Stimulated activated CD8-positive, alpha-beta memory T cell treated with anti-CD3 and anti-CD28 coated beads, Interleukin-2, amount 100 ng/mL, for 48 hours (primary cell): ENCODE measurements at places on chromosomes 3 and 15.

- no peak for DNase-seq
These were observed 45.8 kb downstream of the PDE8A start for GRCh38 chr15:85027421-85027820.

GRCh38 chr3:22115581-22115980, 364.6 kb upstream of the ZNF385D start:
- DNase-seq, result no peak

DNA sequence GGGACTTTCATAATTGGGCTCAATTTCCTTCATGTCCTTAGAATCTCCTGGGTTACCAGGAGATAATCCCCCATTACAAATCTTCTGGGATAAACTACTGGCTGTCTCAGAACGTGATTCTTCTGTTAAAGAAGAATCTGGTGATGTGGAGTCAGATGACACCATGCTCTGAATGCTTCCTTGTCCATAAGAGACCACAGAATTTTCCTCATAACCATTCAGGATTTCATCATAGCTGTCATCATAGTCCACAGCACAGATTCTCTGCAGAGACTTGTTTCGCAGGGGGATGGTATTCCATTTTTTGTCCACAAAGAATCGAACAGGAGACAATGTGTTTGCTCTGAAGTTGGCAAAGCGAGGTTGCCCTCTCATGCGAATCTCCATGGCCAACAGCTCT, 109.8 kb upstream of the TSPAN3 start:
- DNase-seq, result no peak

DNA sequence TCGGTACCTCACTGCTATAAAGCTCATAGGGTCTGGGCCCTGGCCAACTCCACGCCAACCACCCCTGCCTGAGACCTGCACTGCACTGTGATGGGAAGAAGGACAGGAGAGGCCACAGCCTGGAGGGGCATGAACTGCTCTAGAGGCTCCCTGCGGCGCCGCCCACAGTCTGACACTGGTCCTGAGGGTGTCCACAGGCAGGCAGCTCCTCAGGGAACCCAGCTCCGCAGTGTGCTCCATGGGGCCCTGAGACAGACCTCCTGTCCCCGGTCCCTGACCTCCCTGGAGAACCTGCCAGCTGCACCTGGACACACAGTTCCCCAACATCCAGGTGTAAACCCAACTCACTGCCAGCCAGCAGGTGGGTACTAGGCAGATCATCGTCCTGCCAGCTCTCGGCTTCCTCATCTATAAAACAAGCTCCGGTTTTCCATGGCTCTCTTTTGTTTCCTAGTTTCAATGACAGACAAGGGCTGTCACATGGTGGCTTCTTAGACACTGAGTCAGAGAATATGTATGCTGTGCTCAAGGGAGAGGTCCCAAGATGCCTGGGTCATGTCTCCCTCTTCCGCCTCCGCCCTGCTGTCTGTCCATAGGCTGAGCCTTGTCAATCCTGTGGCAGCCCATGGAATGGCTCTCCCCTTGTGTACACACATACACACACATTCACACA, 5.1 kb upstream of the HAPLN3 start:
- no peak for DNase-seq

GRCh38 chr15:83716605-83717004, 62.7 kb downstream of the ADAMTSL3 start:
- DNase-seq, result no peak

- DNase-seq, result no peak
These were observed 224.3 kb upstream of the SOX2 start for GRCh38 chr3:181487236-181487978.

DNA sequence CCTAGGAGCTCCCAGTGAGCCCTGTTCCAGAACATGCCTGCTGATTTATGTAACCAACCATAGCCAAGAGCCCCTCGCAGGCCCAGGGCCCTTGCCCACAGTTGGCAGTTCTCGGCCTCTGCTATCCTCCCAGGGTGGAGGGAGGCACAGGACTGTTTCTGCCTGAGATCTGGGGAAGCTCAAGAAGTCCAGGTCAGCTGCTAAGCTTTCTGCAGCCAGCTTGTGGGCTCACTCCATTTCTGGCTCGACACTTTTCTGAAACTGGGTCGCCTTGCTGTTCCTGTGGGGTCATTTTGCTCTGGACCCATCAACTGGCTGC, 72.5 kb upstream of the HERC1 start:
- DNase-seq, result no peak

DNA sequence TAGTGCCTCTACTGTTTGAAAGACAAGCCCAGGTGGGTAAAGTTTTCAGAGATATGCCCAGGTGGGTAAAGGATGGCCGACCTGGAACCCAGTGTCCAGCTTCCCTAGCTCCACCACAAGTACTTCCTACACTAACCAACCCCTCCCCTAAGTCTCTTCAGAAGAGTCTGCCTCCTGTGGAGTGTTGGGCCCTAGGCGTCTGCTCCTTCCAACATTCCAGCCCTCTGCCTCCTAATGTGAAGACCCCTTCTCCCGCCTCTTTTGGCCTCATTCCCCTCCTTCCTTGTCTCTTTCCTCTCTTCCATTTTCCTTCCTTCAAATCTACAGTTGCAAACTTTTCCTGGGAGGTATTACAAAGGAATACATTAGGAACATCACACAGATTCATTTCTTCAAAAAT, 38.6 kb downstream of the CNTN3 start:
- no peak for DNase-seq

DNA sequence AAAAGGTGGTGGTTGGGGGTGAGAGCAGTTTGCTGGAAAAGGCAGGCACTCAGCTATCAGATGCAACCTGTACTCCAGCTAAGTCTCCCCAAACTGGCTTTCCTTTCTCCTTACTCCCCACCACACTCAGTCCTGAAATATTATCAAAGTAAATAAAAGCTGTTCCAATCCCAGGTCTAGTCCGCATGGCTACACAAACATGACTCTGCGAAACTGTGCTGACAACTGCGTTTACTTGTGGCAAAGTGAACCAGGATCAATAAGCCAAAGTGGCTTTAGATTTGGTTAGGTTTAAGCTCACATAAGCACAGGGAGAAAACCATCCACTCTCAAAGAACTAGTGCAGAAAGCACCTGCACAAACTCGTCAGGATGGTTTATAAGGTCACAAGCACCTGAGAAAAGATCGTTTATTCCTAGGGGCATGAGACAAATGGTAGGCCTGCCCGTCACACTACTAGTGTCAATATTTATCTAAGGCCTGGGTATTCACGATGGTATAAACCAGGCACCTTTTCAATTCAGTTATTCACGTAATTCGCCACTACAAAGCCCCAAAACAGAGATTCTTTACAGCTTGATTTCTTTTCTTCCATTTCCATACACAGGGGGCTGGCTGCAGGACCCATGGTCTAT, 25.3 kb downstream of the LRIG1 start:
- DNase-seq, result no peak

GRCh38 chr3:11288786-11289637, 16.8 kb downstream of the ATG7 start:
- DNase-seq, result no peak

DNA sequence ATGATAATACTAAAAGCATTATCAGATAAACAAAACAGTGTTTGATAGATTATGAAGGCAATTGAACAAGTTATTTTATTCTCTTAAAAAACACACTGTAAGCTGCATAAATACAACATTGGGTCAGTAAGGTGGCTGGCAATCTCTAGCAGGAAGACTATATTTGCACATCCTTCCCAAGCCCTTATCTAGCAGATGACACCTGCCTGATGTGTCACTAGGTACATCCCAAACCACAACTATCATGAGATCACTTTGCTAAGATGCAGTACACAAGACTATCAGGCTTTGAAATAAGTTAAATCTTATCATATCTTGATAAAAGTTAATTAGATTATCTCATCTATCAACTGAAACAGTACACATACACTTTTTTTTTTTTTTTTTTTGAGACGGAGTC, 417.4 kb downstream of the MECOM start:
- no peak for DNase-seq

DNA sequence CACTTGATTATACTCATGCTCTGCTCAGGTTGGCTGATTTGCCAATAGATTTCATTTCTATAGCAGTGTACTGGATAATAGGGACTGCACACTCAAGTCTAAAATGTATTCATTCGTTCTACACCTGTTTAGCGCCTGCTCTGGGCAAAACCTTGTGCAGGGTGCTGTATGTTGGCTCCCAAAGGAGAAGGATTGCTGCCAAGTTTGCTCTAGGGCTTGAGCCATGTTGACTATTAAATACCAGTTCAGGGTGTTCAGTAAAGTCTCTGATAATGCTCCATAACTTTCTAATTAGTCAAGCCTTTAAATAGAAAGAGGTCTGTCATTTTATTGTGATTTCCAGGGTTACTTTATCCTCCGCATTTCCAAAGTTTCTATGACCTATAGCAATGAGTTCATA, 470.2 kb downstream of the MAGI1 start:
- no peak for DNase-seq

- no peak for DNase-seq
These were observed 33.0 kb upstream of the KLF13 start for GRCh38 chr15:31293655-31294054.

DNA sequence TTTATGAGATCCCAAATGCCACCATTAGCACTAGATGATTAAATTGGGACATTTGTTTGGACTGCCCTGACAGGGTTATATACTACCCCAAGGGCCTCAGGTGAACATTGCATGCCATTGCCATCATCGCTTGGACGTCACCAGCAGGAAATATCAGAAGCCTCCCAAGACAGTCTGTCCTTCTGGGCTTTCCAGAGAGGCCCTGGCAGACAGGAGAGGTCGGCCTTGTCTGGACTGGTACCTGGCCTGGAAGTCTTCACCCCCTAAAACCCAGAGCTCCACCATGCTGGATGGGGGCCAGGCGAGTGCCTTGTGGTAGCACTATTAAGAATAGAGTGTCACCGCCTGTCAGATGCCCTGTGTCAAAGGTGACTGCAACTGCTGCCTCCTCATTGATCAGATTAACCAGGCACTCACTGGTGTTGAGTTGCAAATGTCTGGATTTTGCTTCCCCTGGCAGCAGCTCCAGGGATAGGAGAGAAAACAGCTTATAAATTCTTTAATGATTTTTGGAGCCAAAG, 324.1 kb upstream of the RASGRP1 start:
- DNase-seq, result no peak

DNA sequence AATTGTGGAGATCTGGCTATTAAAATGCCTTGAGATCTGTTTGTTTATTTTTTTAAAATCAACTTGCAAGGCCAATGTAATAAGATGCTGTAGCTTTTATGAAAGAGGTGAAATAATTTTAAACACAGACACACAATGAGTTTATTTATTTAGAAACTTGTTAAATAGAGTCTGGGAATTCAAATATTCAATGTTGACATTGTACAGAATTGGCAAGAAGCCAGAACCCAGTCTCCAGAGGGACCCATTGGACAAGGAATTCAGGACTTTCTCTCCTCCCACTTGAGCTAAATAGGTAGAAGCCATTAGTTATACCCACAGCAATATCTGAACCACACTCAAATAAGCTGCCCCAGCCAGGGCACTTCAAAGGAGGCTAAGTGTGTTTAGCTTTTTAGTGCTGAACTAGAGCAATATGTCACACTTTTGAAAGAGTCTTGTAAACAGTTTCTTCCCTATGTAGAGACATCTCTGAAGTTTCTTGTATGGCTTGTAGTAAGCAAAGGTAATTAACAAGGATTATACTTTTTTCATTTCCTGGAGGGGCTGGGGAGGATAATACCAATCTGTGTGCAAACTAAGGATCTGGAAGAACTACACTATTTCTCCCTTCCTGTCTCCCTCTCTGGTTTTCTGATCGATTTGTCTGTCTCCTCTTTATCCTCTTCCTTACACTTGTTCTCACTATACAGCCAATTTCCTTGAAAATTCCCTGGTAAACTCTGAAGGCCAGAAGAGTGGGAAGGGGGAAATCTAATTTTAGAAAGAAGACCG, 6.0 kb downstream of the MECOM start:
- DNase-seq, result no peak

GRCh38 chr3:128060473-128061381, 8.5 kb downstream of the SEC61A1 start:
- no peak for DNase-seq

DNA sequence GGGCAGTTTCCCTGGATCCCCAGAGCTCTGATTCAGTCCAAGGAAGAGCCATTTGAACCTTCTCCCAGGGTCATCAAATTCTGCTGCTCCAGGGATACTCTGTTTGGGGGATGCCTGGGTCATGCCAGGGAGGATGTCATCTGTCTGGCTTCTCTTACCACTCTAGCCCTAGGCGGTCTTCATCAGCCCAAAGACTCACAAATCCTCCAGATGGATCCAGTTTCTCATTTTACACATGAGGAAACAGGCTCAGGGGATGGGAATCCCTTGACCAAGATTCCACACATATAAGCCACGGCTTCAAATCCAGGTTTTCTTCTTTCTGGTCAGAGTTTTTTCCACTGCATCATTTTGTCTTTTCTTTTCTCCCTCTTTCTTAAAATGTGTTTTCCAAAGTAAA, 36.7 kb downstream of the SLC28A1 start:
- DNase-seq, result no peak

DNA sequence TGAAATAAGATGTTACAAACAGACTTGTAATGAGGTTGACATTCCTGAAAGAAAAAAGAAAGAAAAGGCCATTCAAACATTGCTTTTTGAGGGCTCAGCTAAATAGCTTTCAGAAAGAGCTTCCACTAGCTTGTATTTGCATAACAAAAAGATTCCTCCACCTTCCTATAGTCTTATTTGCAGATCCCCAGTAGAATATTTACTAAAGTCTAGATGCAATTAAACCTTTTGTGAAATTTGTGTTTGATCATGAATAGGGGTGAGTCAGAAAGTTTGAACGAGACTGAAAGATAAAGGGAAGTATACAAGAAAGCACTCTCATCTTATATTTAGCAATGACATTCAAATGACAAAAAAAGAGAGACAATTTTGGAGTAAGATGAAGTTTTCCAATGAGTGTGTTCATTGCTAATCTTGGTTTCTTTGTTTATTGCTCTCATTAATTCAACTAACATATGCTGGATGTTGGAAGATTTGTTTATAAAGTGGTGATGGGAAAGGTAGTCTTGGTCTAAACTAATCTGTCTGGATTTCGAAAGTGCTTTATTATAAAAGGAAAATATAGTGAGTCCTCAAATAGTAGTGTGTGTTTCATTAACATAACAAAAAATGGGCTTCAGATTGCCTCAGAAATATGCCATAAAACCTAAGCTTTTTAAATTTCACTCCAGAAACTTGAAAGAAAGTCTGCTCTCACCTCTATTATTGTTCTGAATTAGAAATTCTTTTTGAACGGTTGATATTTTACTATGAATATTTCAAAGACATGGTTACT, 9.1 kb upstream of the CADPS start:
- DNase-seq, result no peak
